ENCODE measurements at places on chromosomes 13 and 19.
A peak's percentile ranks its signal among the peaks of the same experiment; 100 is the strongest.

DNA sequence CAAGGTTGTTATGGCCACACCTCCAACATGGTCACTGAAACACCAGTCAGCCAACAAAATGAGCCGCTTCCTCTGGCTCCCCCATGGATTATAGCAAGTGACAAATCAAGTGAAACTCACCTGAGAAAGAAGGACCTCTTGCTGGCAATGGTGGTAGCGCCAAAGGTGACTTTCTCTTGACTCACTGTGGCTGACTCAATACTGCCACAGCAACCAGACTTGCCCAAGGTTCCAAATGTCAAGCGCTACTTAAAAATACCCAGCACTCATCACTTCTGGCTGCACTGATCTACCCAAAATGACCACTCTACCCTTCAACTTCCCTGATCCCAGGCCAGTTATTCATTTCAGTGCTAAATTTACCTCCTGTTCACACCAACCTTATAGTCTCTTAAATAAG is 495.5 kb downstream of the FOXO1 start:
- DNase-seq: no peak

- DNase-seq: no peak
These were observed 63.6 kb downstream of the RASA3 start for GRCh38 chr13:114068656-114069318.

DNA sequence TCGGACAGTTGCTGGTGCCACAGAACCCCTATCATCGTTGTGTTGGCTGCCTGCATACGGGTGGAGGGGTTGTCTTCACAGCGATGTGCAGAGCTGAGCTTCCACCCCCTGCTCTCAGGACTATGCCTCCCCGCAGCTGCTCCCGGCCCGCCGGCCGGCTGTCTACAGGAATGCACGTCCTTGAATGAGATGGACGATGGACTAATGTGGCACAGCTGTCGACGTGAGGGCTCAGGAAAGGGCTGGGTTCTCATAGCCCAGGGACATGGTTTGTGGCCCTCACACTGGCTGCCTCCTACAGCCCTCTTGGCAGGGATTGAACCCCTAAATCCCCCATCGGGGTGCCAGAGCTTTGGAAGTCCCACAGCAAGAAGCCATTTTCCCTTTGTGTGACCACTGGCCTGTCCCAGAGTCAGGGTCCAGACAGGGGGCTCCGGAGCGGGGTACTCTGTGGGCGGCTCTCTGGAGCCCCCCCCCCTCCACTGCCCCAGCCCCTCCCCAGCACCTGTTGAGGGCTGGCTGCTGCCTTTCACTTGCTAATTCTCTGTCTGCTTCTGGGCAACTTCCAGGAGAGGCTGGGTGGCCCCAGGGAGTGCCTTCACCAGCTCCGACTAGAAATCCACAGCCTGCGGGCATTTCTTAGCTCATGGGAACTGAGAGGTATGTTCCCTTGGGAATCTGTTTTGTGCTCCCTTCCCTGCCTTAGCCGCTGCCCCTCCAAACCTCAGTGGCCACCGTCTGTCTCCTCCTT is 40.2 kb downstream of the TSSK6 start:
- DNase-seq: no peak

DNA sequence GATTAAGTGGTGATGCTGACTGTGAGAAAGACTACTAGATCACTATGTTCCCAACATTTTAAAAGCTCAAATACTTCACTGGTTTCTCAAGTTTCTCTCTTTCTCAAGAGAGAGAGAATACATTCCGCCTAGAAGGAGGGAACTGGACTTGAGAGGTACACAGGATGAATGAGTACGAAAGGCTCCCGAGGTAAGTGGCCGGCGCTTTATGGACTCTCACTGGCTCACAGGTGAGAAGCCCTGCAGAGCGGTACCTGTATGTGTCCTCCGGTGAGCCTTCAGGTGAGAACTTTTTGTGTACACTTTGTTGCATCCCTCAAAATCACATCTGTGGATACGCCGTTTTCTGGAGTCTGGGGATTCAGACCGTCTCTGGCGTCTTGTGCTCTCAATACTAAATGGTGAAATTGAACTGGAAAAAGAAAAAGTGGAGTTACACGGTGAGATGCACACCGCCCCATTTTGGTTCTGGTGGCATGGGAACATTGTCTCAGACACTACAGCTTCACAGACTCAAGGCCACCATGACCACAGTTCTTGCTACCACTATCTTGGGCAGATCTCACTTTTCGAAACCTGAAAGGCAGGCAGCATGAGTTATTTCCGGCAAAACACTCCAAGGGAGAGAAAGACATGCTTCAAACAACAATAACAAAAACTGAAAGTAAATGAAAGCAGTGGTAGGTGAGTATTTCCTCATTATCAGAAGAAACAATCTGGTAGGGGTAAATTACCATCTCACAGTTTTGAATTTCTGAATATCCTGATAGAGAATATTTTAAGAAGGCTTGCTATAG is 418.9 kb downstream of the KLF12 start:
- DNase-seq: peak; percentile 10

- DNase-seq: no peak
These were observed 38.9 kb downstream of the VAV1 start for GRCh38 chr19:6811378-6811777.

GRCh38 chr19:40023969-40024368 is 27.1 kb downstream of the ZNF546 start:
- DNase-seq: no peak

DNA sequence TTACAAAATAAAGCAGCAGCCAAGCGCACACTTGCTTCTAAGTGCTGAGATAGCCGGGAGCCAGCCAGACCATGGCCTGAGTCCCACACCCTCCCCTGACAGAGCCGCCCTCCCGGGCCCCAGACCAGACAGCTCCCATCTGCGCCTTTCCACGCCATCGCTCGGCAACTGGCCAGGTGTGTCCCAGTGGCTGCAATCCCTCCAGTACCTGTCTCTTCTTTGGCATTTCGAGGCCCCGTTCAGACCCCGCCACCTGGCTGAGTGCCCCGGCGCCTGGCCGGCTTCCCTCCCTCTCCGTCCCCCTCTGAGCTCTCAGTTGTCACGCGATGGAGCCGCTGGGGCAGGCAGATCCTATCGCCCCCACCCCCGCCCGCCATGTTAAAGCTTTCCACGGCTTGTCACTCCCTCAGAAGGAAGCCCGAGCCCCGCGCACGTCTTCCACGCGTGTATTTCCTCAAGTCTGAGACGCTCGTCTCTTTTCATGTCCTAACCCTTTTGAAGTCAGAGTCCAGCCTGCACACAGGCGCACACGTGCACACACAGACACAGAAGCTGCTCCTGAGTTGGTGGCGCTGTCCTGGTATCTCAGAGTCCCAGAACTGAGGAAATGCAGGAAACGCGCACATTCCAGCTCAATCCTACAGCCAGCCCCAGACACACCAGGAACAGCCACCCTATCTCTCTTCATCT is 7.9 kb downstream of the MLLT1 start:
- DNase-seq: no peak

DNA sequence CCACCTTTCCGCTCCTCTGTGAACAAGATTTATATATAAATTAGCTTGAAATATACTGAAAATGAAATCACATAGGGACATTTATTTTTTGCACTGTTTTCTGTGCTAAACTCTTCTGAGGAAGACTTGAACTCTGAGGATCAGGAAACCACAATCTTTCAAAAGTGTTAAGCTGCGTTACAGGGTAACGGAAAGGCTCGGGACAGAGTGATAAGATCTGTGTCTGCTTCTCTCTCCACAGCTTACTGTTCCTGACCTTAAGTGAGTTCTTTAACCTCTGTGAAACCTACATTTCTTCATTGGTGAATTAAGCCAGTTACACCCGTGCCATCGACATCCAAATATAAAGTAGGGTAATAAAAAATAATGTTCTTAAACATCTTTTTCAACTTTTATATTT is 38.9 kb downstream of the DACH1 start:
- no peak for DNase-seq

- DNase-seq: peak; percentile 31
These were observed 48.6 kb upstream of the GTF3A start for GRCh38 chr13:27375686-27376326.

DNA sequence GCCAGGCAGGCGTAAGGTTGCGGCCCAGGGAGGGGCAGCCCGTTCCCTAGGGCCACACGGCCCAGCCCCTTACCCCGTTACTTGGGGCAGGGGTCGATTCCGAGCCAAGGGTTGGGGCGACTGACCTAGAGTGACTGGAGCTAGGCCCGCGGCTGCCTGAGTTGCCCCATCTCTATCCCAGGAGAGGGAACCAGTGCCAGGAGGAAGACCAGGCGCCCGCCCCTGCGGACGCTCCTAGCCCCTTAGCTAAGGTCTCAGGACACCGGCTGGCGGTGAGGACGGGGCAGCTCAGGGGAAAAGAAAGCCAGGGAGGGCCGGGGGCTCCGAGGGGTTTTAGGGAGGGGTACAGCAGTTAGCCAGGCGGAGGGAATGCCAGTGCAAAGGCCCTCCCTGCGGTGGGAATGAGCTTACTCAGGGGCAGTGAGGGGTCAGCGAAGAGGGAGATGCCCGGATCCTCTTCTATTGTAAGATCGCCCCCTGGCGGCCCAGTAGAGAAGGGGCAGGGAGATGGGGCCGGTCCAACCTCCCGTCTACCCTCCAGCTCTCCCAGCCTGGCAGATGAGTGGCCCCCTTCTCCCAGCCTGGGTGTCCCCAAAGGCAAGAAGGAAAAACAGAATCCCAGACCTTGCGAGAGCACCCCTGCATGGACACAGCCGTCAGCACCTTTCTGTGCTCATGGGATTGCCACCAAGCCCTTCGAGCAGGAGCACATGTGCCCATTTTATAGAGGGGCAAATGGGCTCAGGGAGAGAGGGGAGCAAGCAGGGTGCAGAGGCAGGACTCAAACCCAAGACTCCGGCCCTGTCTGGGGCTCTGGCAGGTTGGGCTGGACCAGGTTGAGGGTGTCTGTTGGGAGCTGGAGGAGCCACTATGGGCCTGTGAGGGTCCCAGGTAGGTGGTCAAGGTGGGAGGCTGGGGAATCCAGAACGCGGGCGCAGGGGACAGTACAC is 16.3 kb downstream of the CILP2 start:
- DNase-seq: peak; percentile 22

DNA sequence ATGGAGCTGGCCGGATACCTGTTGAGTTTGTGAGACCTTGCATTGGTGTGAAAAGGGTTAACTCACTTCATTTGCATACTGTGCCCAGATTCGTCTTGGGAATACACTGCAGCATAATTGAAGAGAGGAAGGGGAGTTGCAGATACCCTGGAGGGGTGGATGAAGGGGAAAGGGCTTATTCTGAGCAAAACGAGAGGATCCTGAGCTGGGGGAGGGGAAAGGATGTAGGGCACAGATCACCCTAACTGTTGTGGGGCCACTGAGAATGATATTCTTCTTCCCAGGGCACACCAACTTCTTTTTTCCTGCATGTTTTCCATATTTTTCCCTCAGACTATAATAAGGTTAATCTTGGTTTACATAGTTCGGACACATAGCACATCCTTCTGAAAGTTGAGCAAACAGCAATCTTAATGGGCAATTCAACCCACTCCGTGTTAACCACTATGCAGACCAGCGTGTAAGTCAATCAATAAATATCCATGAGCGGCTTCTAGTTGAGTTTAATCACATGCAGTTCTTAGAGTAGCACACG is 11.7 kb upstream of the PTPRS start:
- DNase-seq: no peak

- no peak for DNase-seq
These were observed 72.8 kb downstream of the ATP7B start for GRCh38 chr13:51938454-51938853.

DNA sequence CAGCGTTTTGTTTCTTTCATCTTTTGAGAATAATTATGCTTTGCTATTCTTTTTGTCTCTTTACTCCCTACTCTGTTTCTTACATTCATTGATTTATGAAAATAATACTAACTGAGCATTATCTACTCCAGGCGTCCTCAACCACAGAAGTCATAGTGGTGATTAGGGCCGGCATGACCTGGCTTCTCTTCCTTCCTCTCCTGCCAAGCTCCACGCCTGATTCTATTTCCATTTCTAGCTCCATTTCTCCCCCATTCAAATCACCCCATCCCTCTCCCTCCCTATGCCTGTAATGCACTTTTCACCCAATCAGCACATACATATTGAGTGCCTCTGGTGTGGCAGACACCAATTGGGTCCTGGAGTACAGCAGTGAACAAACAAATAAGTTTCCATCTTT is 183.2 kb upstream of the GPR12 start:
- DNase-seq: no peak

- DNase-seq: no peak
These were observed 1.1 kb downstream of the NAA16 start for GRCh38 chr13:41312176-41312500.

GRCh38 chr13:40445557-40445990 is 220.9 kb downstream of the FOXO1 start:
- DNase-seq: no peak

DNA sequence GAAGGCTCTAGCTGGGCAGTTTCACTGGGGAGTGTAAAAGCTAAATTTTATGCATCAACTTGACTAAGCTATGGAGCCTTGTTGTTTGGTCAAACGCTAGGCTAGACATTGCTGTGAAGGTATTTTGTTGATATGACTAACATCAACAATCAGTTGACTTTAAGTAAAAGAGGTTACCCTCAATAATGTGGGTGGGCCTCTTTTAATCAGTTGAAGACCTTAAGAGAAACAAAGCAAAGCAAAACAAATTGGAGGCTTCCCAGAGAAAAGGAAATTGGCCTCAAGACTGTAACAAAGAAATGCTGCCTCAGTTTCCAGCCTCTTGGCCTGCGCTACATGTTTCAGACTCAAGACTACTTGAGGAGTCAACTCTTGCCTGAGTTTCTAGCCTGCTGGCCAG is 50.0 kb upstream of the TSC22D1 start:
- no peak for DNase-seq

DNA sequence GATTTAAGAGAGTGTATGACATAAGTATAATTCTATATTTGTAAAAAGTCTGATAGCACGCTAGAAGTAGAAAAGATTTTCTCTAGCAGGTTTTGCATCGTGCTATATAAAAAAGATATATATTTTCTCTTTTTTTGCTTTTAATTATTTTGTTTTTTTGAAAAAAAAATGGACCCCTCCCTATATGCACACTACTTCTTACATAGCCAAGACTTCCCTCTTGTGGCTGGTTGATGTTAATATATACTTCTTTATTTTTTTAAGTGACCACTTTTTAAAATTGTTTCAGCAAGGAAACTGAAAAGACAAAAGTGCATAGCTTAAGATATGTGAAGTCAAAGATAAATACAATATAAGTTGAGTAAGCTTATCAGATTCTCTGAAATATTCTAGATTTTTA is 1202.8 kb downstream of the DIAPH3 start:
- no peak for DNase-seq

- DNase-seq: no peak
These were observed 3.5 kb upstream of the SLC1A5 start for GRCh38 chr19:46791944-46792343.

DNA sequence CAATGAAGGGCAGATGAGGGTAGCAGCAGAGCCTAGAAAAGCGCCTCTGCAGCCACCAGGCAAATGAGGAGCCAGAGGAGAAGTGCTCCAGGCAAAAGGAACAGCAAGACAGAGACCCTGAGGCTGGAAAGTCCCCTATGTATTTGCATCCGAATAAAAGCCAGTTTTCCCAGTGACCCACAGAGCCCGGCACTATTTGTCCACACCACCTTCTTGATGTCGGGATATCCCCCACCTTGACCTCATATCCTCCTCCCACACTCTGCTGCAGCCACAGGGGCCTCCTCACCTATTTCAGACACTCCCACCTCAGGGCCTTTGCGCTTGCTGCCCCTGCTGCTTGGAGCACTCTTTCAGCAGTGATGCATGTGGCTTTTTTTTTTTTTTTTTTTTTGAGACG is 6.6 kb downstream of the ATG4D start:
- no peak for DNase-seq

- no peak for DNase-seq
These were observed 200.5 kb downstream of the UQCRFS1 start for GRCh38 chr19:29012457-29012856.

GRCh38 chr19:29364224-29364726 is 151.3 kb upstream of the UQCRFS1 start:
- no peak for DNase-seq
